ENCODE measurements at places on chromosomes 2 and 18.

- DNase-seq = no peak
Measured at GRCh38 chr2:98480598-98480997, 35.9 kb downstream of the INPP4A start.

GRCh38 chr2:68320118-68320641, 431 bp upstream of the CNRIP1 start:
- no peak for DNase-seq

DNA sequence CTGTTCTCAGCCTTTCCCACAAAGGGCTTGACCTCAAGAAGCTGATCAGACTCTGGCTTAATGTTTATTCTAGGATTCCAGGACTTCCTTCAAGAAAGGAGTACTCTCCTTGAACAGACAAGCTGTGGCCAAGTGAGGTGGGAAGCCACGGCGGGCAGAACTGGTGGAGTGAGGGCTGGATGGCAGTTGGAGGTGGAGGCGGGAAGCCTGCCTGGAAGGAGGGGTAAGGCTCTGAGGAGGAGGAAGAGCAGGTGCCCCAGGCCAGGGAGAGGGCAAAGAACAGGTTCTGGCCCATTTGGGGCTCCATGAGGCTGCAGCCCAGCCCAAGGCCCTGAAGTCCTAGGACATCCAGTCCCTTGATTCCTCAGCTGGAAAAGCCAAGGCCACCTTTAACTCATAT, 143.9 kb downstream of the CYP26B1 start:
- DNase-seq = no peak

- DNase-seq = no peak
Measured at GRCh38 chr18:35728676-35729075, 147.1 kb downstream of the GALNT1 start.

DNA sequence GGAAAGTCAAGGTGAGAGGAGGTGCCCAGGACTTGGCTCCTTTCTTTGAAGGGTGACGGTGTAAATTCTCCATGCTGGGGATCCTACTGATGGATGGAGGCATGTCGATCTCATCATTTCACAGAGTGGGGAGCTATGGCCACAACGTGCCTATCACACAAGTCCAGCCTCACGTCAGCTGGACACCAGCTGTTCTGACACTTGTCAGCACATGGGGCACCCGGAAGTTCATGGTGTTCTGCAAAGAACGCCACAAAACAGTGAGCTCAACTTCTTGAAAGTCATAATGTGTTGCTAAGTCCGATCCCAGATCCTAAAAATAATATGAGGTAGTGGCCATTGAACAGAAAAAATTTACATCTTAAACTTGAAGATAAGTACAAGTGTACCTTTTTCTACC, 12.3 kb downstream of the PAX8 start:
- DNase-seq = no peak

- DNase-seq = no peak
Measured at GRCh38 chr2:109535217-109535946, 78.4 kb downstream of the SEPTIN10 start.

DNA sequence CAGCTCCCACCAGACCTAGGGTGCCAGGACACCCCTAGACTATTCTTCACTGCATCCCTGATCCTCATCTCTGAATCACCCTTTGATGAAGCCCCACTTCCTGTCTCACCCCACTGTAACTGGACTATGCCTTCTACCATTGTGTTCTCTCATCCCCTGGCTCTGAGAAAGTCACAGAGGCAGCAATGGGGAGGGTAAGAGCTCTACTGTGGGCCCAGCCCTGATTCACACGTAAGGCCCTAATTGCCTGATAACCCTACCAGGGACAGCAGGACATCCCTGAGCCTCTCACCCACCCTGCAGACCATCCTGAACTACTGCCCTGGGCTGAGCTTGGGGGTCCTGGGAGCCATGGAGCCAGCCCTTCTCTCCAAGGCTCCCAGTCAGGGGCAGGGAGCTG, 1.5 kb upstream of the PROM2 start:
- no peak for DNase-seq

- no peak for DNase-seq
Measured at GRCh38 chr2:74778381-74779264, 55.3 kb upstream of the HK2 start.

- DNase-seq = no peak
Measured at GRCh38 chr2:164747140-164747539, 94.5 kb downstream of the COBLL1 start.

- no peak for DNase-seq
Measured at GRCh38 chr2:85119900-85120299, 13.3 kb upstream of the TCF7L1 start.

DNA sequence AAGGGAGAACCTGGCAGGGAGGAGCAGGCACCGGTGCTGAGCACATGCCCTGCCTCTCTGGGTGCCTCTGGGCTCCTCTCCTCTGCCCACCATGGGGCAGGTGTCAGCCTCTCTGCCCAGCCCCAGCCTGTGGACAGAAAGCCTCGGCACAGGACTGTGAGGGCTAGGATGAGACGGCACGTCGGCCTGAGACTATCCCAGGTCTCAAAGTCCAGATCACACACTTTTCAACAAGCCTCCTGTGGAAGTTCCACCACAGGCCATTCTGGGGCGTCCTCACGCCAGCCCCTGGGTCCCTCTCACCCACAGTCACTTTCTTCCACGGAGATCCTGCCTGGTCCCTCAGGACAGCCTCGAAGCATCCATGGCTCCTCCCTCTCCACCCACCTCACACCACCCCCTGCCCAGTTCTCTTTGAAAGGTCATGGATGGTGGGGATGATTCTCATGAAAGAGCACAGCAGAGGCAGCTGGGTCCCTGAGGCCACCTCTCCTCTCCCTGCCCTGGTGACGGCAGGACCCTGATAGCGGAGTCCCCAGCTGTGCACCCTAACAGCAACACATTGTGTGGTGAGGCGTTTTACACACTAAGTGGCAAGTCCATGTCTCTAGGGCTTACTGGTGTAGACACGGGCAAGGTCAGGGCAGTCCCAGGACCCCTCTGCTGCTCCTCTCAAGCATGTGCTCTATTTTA, 569.4 kb upstream of the SALL3 start:
- no peak for DNase-seq

DNA sequence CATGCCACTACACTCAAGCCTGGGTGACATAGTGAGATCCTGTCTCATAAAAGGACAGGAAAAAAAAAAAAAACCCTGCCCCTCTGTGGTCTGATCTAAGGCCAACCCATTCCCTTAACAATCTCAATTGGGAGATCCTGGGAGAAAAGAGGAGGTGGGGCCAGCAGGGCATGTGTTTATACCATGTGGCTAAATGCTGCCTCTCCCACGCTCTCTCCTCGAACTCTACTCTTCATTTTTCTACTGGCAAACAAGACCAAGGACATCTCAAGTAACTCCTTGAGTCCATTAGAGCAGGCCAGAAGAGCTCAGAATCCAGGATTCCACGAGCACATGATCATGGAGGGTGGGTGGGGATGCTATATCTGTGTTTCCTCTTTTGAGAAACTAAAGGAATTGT, 16.7 kb upstream of the NEDD4L start:
- DNase-seq = no peak

DNA sequence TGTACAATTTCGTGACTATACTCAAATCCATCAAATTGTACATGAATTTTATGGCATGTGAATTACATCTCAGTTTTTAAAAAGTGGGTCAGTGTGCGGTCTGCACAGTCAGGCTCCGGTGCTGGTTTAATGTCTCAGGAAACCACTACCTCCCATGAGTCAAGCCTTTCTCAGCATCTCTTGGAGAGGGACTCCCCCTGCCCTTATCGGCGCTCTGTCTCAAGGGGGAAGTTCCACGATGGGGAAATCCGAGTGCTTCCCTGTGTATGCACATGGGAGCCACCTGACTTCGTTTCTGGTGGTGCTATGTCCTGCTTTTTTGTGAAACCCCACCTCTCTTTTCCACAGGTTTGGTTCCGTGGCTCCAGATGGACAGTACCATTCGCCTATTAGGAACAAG, 72.5 kb downstream of the ACOXL start:
- DNase-seq = peak; percentile 9

GRCh38 chr2:147546109-147546508, 298.7 kb upstream of the ACVR2A start:
- DNase-seq = no peak

- DNase-seq = no peak
Measured at GRCh38 chr2:77590298-77590917, 68.2 kb upstream of the LRRTM4 start.

- no peak for DNase-seq
Measured at GRCh38 chr2:120599072-120599471, 136.6 kb upstream of the GLI2 start.

- DNase-seq = no peak
Measured at GRCh38 chr2:229408356-229408755, 137.3 kb upstream of the PID1 start.

GRCh38 chr2:160417745-160418397, 75.7 kb downstream of the RBMS1 start:
- no peak for DNase-seq

DNA sequence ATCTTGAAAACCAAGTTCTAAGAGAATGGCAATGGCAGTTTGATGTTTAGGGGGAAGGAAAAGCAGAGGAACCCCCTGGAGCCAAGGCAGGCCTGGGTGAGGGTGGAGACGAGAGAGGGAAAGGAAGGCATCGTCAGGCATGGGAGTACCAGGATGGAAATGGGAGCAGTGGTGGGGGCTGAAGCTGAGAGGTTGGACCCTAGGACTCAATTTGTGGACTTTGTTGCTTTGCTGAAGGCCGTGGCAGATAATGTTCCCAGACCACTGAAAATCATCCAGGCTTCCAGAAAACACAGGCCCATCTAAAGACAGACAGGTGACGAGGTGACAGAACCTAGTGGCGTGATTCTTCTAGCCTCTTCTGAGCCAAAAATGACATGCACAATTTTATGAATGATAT, 4.9 kb downstream of the NPAS2 start:
- no peak for DNase-seq

- DNase-seq = peak; percentile 73
Measured at GRCh38 chr2:12456293-12457106, 260.2 kb upstream of the TRIB2 start.

- no peak for DNase-seq
Measured at GRCh38 chr2:28767337-28767736, 15.7 kb downstream of the PPP1CB start.

DNA sequence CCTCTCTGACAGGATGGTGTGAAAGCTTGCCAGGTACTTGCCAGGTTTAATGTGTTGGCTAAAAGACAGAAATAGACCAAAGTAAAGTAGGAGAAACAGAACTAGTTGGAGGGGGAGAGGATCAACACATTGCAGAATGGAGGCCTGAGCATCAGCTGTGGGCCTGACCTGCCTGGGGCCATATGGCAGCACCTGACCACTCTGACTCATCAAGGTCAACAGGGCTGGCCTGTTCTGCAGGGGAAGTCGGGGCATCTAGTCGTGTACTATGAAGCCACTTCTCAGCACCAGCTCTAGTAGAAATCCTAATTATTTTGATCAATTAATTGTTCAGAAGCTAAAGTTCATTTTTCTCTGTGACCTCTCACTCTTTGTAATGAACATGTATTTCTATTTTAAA, 35.8 kb upstream of the NOSTRIN start:
- no peak for DNase-seq

DNA sequence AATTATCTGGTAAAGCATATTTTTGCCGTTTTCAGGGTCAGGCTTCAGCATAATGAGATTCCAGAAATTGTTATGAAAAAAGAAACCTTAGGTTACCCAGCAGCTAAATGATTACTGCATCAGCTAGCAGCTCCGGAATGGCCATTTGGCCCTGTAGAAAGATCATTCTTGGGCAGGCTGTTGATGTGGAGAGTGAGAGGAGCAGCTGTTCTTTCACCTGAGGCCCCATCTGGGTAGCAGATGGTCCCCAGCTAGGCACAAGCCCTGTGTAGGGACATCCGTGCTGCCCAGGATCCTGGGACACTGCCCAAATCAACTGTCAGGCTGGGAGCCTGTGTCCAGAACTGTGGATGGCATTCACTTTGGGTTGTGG, 61.8 kb downstream of the NEDD4L start:
- no peak for DNase-seq

DNA sequence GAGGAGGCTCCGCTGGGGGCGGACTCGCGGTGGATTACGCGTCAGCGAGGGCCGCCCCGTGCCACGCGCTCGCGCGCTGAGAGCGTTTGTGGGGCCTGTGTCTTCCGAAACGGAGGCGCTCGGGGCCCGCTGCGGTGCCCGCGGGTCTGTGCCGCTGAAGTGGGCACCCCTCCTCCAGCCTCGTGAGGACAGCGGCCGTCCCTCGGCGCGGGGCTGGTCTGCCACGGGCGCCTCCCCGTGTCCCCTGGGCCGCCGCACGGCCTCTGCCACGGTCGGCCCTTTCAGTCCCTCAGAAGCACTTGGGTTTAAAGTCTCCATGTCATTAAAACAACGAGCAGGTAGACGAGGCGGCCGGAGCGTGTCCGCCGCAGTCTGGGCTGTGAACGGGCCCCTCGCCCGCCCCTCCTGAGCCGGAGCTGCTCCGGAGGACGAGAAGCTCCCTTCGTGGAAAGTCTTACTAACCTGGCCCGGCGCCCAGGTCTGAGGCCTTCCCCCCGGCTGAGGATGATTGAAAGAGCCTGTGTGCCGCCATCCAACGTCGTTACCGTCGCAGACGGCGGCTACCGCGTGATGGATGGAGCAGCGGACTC, 97.6 kb downstream of the NFATC1 start:
- DNase-seq = peak; percentile 1

GRCh38 chr2:96259497-96259921, 6.3 kb downstream of the TMEM127 start:
- no peak for DNase-seq

GRCh38 chr2:158968396-158969161, at the start of gene TANC1:
TANC1 (plus strand) TSS chr2:158968640; CDS start chr2:159065911, 97,271 bp downstream.
- peak; percentile 53 for DNase-seq

- no peak for DNase-seq
Measured at GRCh38 chr2:8985561-8986326, 17.7 kb downstream of the MBOAT2 start.

GRCh38 chr2:124898827-124899226, 873.7 kb downstream of the CNTNAP5 start:
- no peak for DNase-seq

GRCh38 chr2:220185766-220186305, 558.4 kb downstream of the SLC4A3 start:
- DNase-seq = no peak

- DNase-seq = no peak
Measured at GRCh38 chr2:39741871-39742270, 37.2 kb downstream of the THUMPD2 start.

- DNase-seq = no peak
Measured at GRCh38 chr2:162646794-162647193, 191.8 kb downstream of the KCNH7 start.

GRCh38 chr2:207238831-207239701, 73.3 kb upstream of the KLF7 start:
- no peak for DNase-seq

DNA sequence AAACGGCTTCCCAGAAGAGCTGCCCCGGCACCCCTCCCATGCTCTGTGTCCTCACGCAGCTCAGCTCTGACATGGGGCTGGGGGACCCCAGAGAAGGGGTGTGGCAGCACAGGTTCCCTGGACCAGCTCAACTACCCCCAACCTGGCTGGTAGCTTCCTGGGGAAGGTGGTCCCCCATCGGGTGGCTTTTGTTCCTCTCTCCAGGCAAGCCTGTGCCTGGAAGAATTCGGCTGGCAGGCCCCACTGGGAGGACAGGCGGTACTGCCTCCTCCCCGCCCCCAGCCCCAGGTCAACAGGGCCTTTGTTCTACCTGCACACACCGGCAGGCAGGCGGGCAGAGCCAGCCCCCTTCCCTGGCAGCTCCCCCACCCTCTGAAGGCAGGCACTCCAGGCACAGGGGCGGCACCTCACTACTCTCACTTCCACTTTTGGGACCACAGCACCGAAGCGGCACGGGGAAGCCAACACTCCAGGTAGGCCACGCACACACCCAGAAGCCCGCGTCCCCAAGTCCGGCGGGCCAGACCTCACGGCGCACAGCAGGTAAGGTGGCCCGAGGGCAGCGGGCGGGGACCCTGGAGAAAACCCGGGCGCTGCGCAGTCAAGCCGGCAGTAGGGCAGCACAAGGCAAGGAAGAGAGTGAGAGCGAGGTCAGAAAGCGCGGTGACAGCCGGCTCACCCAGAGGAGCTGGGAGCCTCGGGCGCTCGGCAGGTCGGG, 1.3 kb downstream of the HS6ST1 start:
- peak; percentile 29 for DNase-seq
